ENCODE measurements at places on chromosomes 4 and X. TPM values are rescaled to one million over a fixed set of nuclear protein-coding genes. Genes with fewer than 3 reads are reported as not detected.

The HPGD gene
- 67.4 TPM for total RNA-seq

DNA sequence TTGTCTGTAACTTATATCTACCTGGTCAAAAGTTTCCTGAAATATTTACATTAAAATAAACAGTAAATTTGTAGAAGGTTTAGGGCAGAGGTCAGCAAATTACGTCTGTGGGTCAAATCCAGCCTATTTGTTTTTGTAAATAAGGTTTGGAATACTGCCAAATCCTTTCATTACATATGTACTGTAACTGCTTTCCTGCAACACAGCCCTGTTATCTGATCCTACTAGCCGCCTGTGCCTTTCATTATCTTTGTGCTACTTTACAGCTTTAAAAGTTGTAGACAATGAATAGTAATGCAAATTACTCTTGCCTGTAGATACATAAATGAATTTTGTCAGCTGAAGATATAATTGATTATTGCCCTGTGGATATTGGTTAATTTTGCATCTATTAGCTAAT, 369.6 kb upstream of the SLC7A11 start:
- no peak for DNase-seq

DNA sequence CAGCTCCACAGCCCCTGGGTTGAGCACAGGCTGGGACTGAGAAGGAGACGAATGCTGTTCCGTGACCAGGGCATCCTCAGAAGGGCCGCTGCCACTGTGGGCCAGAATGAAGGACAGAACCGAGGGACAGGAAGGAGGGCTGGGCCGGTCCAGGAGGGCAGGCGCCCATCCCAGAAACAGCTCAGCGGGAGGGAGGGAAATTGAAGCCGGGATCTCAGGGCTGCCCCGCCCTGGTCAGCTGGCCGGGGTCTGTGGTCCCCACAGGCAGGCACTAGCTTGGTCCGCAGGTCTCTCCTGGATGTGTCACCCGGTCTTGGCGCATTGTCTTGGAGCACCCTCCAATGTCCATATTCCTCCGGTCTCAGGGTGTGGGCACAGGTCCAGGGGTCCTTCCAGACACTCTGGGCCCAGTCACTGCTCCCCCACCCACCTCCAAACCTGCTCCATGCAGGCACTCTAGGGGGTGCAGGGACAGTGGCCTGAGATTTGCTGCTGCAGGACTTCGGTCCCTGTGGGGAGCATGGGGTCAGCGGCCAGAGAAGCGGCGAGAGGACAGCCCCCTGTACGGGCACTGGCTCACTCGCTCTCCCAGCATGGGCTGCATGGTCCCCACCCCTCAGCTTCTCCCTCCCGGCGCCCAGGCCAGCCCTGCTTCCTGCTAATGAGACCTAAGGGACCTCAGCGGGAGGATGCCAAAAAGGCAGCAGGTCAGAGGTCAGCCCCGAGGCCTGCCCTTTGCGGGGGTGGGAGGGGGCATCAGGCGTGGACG, 23.9 kb upstream of the MXD4 start:
- no peak for DNase-seq

DNA sequence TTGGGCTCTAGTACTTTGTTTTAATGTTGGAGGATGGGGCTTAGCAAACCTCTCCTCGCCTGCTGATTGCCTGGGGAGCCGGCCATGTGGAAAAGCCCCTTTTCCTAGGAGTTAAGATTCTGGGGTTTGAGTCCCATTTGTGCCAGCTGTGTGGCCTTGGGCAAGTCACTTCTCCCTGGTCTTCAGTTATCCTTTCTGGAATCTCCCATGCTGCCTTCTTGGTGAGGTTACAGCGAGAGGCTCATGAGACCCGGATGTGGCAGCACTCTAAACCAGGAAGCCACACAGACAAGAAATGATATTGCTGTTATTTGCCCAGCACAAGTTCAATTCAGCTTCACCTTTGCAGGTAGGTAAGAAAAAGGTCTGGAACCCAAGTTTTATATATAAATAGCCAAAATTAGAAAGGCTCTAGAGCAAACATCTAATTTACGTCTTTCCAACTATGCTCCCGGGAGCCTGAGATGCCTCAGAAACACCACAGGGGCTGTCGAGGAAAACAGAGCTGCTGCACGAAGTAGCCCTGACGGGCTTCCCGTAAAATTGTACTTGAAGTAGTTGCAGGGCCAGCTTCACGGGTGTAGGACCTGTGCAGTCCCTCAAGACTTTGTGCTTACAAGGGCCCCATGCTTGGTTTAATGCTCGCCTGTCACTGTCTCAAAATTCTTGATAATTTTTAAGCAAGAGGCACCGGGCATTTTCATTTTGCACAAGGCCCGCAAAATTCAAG, 8.3 kb upstream of the SASH3 start:
- DNase-seq: no peak

The ZNF157 gene
- 0.15 TPM for total RNA-seq

- no peak for DNase-seq
Measured at GRCh38 chrX:99480728-99481127, 929.3 kb downstream of the PCDH19 start.

- no peak for DNase-seq
Measured at GRCh38 chr4:2587213-2587823, 50.9 kb downstream of the FAM193A start.
